ENCODE measurements at places on chromosomes 13 and 19.

DNA sequence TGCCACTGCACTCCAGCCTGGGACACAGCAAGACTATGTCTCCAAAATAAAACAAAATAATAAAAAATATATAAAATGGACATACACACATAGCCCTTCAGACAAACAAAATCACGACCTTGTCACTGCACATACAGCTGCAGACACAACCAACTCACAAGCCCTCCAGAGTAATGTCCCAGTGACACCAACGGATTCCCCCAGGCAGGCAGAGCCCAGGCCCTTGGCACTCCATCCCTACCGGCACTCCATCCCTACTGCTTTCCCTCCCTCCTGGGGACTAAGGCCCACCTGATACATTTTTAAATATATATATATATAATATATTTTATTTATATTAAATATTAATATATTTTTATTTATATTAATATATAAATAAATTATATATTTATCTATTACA is 18.5 kb downstream of the ZNF101 start:
- DNase-seq: no peak

GRCh38 chr13:112855859-112856258 is 113.2 kb upstream of the MCF2L start:
- no peak for DNase-seq

DNA sequence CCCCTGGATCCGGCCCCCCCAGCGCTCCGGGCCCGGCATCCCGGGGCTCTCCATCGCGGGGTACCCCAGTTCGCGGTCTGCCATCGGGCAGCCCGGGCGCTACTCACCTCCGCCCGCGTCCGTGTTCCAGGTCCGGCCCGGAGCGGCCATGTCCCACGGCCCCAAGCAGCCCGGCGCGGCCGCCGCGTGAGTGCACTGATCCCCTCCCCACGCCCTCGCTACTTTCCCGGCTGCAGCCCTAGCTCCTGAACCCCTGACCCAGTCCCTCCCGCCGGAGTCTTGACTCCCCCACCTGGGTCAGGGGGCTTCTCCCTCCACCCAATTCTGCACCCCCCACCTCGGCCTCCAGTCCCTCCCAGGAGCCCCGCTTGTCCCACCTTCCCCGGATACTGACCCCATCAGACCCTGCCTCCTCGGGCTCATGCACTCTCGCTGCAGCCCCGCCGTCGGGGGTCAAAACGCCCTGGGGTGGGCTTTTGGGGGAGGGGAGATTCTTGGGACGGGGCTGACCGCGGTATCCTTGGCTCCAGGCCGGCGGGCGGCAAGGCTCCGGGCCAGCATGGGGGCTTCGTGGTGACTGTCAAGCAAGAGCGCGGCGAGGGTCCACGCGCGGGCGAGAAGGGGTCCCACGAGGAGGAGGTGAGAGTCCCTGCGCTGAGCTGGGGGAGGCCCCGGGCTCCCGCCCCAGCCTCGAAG is 566 bp downstream of the HMG20B start:
- DNase-seq: no peak

DNA sequence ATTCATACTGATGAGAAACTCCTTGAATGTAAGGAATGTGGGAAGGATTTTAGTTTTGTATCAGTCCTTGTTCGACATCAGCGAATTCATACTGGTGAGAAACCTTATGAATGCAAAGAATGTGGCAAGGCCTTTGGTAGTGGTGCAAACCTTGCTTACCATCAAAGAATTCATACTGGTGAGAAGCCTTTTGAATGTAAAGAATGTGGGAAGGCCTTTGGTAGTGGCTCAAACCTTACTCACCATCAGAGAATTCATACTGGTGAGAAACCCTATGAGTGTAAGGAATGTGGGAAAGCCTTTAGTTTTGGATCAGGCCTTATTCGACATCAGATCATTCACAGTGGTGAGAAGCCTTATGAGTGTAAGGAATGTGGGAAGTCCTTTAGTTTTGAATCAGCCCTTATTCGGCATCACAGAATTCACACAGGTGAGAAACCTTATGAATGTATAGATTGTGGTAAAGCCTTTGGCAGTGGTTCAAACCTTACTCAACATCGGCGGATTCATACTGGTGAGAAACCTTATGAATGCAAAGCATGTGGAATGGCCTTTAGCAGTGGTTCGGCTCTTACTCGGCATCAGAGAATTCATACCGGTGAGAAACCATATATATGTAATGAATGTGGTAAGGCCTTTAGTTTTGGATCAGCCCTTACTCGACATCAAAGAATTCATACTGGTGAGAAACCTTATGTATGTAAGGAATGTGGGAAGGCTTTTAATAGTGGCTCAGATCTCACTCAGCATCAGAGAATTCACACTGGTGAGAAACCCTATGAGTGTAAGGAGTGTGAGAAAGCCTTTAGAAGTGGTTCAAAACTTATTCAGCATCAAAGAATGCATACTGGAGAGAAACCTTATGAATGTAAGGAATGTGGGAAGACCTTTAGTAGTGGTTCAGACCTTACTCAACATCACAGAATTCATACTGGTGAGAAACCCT is 26.6 kb downstream of the ZNF345 start:
- no peak for DNase-seq

GRCh38 chr19:2962018-2962670 is 15.2 kb upstream of the TLE6 start:
- peak; percentile 71 for DNase-seq

DNA sequence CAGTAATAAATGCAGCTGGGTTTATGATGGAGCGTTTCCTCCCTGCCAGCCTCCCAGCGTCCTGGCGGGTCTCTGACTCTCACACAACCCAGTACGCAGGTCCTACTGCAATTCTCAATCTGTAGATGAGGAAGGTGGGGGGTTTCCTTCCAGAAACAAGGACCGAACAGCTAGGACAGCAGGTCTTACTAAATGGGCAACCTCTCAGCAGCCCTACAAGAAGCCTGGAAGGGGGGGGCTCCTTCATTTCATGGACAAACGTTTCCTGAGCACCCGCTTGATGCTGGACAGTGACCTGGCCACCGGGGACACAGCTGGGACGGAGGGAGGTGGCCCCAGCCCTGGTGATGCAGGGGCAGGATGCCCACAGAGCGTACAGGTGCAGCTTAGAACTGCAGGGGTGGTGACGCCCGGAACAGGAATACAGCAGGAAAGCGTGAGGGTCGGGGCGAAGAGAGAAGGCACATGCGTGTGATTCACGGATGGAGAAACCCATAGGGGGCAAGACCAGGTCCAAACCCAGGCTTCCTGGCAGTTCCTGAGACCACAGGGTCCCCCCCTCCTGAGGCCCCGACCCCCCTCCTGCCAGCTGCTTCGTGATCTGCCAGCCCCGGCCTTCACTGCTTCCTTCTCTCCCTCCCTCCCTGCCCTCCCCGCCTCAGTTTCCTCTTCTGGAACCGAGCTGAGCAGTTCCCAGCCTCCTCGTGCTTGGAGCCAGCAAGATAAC is 732 bp upstream of the C2CD4C start:
- no peak for DNase-seq

- no peak for DNase-seq
Measured at GRCh38 chr13:100528820-100529219, 59.8 kb downstream of the GGACT start.

GRCh38 chr13:35140321-35140720 is 198.3 kb downstream of the NBEA start:
- DNase-seq: no peak

DNA sequence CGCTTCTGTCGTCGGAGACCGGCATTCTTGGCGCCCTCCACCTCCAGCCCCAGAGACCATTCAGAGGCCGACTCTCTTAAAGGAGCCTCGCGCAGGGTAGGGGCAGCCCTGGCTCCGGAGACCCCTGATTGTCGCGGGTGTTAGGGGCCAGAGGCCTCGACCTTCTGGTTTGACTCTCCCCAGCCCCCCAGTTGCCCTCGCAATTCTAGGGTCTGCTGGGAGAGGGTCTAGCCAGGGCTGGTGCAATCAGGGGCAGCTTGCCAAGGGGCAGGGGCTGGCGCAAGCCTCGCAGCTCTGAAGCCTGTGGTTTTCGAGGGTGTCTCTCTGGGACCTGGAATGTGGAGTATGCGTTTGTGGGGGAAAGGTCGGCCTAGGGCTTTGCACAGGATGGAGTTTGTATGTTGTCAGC is 1.6 kb upstream of the SLC7A10 start:
- DNase-seq: no peak

All from NCI-H1417 treated with DMSO at 0.1 percent for 48 hours (cell line).